ENCODE measurements at places on chromosomes 3 and 15.

- DNase-seq = no peak
These were observed 216.4 kb downstream of the RBMS3 start for GRCh38 chr3:29497282-29497681.

DNA sequence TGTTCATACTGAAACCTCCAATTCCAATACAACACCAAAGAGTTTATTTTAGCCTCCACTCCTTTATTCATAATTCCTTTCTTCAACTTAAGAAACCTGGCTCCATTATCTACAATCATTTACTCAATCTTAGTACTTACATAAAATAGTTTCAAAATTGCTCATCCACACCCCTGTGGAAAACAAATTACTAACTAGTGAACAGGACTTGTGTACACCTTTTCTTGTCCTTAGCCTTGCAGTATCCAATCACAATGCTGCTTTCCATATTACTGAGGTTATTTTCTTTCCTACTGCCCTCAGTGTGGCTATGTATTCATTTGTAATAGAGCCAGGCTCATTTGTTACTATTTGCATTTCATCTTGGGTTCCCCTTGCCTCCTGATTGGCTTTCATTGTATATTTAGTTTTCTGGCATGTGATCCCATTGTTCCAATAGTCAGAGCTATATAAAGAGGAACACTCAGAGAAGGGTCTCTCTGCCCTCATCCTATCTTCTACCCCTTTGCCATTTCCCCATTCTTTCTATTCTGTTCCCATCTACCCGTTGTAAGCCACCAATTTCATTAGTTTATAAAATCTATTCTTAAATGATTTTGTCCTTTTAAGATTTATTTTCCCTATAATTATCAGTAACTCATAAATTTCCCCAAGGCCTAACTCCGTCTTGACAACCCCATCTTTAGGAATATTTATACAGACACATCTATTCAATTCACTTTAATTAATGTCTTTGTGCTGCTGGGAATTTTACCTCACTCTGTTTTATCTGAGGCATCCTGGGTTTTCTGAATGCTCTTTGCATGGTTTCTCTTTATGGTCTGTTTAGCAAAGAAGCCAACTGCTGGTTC, 67.9 kb upstream of the RBP1 start:
- no peak for DNase-seq

- DNase-seq = no peak
These were observed 86.8 kb downstream of the NAALADL2 start for GRCh38 chr3:174945951-174946350.

DNA sequence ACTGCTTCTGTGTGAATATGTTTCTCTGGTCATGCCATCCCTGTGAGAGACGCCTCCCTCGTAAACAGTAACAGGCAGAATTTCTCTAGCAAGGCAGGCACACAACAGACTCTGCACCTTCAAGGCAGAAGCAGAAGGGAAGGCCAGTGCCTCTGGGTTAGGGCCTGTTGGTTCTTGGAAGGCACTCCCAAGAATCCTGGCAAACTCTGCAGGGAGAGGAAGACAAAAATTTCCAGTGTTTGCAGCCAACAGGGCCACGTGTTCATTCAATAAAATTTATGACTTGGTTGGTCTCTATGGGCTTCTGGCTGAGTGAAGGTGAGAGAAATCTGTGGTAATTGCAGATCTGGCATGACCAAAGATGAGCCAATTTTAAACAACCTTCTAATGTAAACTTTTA, 39.3 kb downstream of the NFKBIZ start:
- DNase-seq = no peak

- DNase-seq = peak; percentile 64
These were observed 15.1 kb upstream of the IQSEC1 start for GRCh38 chr3:13088028-13089006.

Data from D721Med (cell line).